ENCODE measurements at places on chromosomes 13 and 19.

DNA sequence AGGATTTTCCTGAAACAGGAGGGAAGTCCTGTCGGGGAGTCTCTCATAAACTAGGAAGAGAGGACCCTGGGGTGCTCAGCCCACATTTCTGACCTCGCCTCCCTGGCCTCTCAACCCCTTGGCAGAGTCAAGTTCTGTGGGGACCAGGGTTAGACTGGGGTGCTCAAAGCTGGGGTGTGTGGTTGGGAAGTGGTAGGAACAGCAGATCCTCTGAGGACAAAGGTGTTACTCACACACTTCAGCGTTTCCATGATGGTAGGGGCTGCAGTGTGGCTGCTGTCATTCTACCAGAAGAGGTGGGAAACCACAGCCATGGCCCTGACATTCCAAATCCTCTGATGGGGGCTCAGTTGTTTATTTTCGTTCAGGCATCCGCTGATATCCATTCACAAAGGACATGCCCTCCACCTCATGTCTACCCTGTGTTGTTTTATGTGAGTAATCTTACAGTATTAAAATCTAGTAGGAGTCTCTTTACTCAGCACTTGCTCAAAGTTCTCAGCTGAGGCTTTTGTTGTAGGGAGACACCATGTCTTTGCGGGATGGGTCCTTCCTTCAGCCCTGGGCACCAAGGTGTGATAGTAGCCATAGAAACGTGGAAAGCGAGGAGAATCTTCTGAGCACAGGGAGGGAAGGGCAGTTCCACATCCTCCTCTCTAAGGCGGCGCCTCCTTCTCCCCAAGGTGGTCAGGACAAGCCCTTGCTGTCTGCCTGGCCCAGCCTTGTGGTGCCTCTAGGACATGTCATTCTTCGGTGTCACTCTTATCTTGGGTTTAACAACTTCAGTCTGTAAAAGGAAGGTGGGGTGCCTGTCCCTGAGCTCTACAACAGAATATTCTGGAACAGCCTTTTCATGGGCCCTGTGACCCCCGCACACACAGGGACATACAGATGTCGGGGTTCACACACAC lies 1.5 kb downstream of the KIR2DL3 start:
- no peak for DNase-seq

DNA sequence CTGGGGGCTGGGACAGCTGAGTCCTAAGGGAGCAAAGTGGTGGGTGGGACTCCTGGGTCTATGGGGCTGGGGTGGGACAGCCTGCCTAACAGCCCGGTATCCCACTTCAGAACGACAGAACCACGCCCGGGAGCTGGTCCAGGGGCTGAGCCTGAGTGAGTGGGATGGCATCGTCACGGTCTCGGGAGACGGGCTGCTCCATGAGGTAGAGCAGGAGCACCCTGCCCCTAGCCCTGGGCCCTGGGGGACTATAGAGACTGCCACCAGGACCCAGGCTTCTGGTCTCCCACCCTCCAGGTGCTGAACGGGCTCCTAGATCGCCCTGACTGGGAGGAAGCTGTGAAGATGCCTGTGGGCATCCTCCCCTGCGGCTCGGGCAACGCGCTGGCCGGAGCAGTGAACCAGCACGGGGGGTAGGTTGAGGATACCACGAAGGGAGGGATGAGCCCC lies 8.6 kb downstream of the SPHK2 start:
- DNase-seq = no peak

DNA sequence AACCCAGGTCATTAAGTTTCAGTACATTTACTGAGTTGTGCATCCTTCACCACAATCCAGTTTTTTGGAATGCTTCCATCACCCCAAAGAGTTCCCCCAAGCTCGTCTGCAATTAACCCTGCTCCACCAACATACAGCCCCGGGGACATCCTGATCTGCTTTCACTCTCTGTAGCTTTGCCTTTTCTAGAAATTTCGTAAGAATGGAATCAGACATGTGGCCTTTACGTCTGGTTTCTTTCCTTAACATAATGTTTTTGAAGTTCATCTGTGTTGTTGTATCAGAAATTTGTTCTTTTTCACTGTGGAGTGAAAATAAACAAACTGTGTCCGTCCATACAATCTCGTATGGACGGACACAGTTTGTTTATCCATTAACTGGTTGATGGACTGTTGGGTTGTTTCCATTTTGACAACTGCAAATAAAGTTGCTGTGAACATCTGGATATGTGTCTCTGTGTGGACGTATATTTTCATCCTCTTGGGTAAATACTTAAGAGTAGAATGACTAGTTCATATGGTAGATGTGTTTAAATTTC lies 2.9 kb downstream of the KLHL26 start:
- no peak for DNase-seq

DNA sequence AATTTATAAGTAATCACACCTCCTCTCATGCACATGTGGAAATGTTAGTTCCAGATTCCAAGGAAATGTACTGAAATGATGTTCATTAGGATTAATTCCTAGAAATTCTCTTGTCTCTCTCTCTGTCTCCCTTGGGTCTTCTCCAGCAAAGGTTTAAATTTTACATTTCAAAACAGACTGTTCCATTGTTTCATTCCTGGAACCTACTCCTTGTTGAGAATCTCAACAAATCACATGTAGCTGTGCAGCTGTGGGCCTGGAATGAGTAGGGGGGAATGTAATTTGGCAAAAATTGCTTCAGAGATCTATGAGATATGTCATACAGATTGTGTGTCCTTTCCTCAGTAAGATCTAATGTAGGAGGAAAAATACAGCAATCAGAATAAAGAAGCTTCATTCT lies 46.2 kb upstream of the RFXAP start:
- no peak for DNase-seq

DNA sequence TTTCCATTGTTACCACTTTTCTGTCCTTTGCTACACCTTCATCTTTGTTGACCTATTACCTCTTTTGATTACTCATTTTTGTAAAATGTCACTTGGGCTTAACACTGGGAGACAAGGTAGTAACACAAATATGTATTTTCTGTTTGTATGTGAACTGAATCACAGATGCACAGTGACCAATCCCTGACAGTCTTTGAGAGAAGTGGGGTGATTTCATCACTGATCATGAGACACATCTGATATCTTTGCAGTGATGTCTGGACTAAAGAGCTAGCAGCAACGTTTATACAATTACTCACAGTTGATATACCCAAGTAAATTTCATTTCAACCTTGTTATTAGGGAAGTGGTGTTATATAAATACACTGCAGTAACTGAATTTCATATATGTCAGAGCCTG lies 1397.4 kb upstream of the SPRY2 start:
- DNase-seq = no peak

DNA sequence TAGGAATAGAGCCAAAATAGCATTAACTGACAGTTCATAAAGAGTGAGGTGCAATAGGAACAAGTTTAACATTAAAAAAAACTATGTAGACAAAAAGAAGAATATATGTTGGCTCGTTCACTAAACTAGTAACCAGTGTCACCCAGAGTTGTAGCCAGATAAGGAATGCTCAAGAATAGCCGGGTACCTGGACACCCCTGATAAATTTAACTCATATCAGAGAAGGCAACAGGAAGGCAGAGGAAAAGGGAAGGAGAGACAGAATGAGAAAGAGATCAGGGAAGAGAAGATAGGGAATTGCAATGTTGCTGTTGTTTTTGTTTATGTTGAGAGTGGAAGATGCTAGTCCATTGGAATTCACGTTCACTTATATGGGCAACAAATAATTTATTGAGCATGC lies 31.6 kb upstream of the KATNAL1 start:
- no peak for DNase-seq

GRCh38 chr13:75704927-75705288 lies 68.8 kb downstream of the LMO7 start:
- DNase-seq = no peak

GRCh38 chr19:5313307-5313706 lies 27.3 kb downstream of the PTPRS start:
- no peak for DNase-seq

DNA sequence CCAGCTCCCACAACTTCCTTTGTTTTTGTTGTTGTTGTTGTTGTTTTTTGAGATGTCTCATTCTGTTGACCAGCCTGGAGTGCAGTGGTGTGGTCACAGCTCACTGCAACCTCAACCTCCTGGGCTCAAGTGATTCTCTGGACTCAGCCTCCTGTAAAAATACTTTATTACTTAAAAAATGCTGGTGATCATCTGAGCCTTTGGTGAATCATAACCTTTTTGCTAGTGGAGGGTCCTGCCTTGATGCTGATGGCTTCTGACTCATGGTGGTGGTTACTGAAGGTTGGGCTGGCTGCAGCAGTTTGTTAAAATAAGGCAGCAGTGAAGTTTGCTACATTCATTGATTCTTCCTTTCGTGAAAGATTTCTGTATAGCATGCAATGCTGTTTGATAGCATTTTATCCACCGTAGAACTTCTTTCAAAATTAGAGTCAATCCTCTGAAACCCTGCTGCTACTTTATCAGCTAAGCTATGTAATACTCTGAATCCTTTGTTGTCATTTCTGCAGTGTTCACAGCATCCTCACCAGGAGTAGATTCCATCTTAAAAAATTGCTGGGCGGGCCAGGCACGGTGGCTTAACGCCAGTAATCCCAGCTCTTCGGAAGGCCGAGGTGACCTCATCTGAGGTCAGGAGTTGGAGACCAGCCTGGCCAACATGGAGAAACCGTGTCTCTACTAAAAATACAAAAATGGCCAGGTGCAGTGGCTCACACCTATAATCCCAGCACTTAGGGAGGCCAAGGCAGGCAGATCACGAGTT lies 18.0 kb downstream of the ARHGAP35 start:
- DNase-seq = no peak

- DNase-seq = no peak
Observed at GRCh38 chr13:27274631-27275030, 4.0 kb downstream of the RASL11A start.

- no peak for DNase-seq
Observed at GRCh38 chr13:38099751-38100150, 230.2 kb upstream of the TRPC4 start.

- DNase-seq = no peak
Observed at GRCh38 chr13:21738630-21739029, 67.8 kb downstream of the FGF9 start.

DNA sequence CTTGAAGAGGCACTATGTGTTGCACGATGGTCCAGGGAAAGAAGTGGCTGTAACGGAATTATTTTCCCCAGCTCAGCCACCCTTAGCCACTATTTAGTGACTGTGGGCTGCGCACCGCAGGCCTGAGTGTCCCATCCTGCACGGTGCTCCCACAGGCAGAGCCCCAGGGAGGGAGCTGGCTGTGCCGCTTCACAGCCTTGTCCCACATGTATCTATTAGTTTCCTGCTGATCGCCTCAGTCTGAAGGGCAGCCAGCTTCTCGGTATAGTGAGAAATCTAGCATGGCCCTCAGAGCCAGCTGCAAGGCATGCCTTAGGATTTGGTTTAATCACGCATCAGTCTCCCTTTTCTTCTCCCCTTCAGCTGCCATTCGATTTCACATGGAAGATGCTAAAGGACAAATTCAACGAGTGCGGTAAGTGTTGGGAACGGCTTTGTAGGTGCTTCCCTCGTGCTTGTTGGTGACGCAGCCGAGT lies 15.7 kb downstream of the PRAM1 start:
- DNase-seq = no peak

DNA sequence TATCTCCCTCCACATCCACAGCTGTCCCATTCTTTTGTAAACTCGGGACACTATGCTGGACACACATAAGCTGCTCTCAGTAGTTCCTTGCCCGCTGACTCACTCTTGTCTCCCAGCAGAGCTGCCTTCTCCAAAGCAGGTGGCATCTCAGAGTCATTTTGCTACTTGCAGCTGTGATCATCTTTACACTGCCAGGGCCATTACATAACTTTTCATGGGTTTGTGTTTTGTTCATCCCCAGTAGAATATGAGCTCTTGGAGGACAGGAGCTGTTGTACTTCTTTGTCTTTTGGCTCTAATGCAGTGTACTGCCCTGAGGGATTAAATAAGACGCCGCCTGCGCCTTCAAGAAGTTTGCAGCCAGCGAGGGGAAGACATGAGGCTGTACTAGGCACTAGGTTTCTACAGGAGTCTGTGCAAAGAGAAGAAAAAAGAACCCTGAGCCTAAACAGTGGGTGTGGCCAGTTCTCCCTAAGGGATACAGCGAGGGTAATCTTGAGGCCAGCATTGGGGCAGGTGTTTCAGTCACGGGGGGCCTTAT lies 40.8 kb upstream of the GPR183 start:
- DNase-seq = no peak

DNA sequence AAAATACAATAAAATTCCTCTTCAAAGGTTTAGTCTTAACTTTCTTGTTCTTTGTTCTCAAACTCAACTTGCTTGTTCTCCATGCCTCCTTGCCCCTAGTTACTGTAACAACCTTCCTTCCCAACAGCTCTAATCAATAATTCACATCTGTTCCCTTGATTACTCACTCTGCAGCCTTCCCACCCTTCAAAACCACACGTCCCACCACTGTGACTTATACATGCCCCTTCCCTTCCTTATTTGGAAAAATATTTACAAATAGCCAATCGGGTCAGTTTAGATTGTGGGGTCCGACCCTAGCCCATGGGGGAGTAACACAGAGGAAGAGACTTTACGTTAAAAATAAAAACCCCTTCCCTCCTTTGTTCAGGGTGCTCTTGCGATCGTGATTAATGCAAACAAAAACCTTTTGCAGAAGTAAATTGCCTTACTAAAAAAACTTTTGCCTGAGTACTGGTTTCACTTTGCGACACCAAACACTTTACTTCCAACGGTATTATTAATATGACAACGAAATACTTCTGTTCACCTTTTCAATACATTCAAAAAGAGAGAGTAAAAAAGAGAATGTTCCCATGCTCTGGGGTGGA lies 512 bp upstream of the ZNF93 start:
- DNase-seq = no peak

GRCh38 chr13:46831588-46832194 lies 34.7 kb upstream of the ESD start:
- no peak for DNase-seq

GRCh38 chr13:103625194-103625593 lies 559.0 kb upstream of the SLC10A2 start:
- no peak for DNase-seq

DNA sequence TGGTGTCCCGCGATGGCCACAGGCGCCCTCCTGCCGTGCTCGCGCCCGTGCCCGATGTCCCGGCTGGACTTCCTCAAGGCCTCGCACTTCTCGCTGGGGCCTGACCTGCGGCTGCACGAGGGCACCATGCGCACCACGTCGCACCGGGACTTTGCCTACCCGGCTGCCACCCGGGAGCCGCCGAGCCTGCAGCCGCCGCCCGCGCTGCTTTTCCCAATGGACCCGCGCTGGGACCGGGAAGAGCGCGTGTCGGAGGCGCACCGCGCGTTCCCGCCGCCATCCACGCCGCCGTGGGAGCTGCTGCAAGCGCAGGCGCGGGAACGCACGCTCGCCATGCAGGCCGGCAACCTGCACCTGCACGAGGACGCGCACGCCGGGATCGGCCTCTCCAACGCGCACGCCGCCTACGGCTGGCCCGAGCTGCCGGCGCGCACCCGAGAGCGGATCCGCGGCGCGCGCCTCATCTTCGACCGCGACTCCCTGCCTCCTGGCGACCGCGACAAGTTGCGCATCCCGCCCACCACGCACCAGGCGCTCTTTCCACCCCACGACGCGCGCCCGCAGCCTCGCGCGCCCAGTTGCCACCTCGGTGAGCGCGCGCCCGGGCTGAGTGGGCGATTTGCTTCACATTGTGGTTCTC lies 12.1 kb upstream of the PEX11G start:
- DNase-seq = no peak

GRCh38 chr19:18090545-18091216 lies 3.9 kb upstream of the IL12RB1 start:
- peak; percentile 12 for DNase-seq
